ENCODE measurements at places on chromosomes 6 and 20.
A peak's percentile ranks its signal among the peaks of the same experiment; 100 is the strongest.

- DNase-seq, result no peak
Measured at GRCh38 chr6:134421501-134421900, 103.6 kb upstream of the SGK1 start.

- no peak for DNase-seq
Measured at GRCh38 chr20:39429726-39430125, 467.6 kb downstream of the DHX35 start.

- DNase-seq, result peak; percentile 23
Measured at GRCh38 chr6:157667211-157668008, 155.6 kb upstream of the SNX9 start.

GRCh38 chr6:30882204-30882758 lies 2.0 kb upstream of the DDR1 start:
- DNase-seq, result no peak

- DNase-seq, result no peak
Measured at GRCh38 chr6:39197922-39198500, 31.3 kb downstream of the KCNK5 start.

- no peak for DNase-seq
Measured at GRCh38 chr6:3848380-3848779, 793 bp upstream of the FAM50B start.

DNA sequence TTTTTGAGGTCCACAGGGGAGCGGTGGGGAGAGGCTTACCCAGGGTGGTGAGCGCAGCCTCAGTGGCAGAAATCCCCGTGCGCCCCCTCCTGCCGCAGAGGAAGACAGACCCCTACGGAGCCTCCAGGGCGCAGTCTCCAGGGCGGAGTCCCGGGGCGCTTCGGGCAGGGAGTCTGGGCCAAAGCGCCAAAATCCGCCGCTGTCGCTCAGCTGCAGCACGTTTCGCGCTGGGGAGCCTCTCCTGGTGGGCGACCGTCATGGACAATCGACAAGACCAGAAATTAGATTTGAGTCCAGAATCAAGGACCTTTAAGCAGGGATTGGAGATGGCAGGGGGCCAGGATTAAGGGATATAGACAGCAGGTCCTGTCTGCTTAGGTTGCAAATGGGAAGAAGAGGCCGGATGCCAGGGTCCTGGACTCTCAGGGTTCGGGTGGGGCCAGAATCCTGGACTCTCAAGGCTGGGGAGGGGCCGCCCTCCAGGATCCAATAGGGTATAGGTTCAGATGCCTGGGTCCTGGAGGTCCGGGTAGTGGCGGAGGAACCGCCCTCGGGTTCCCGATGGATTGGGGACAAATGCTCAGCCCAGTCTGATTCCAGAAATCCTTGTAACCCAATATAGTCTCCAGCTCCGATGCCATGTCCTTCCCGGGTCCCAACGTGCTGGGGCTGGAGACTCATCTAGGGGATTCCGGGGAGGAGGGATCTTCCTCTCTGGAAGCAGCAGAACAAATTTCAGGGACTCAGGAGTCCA lies 7.9 kb upstream of the HLA-E start:
- DNase-seq, result no peak

- DNase-seq, result no peak
Measured at GRCh38 chr6:144468709-144469108, 183.6 kb downstream of the UTRN start.

DNA sequence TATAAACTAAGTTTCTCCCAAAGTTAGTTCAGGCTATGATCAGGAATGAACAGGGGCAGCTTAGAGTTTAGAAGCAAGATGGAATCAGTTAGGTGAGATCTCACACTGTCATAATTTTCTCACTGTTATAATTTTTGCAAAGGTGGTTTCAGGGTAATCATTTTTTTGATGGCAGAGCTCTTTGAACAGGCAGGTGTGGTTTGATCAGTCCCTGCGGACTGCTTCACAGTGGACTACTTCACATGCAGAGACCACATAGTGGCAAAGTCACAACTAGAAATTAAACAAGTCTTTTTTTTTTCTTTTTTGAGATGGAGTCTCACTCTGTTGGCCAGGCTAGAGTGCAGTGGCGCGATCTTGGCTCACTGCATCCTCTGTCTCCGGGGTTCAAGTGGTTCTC lies 6.8 kb downstream of the MAS1 start:
- no peak for DNase-seq

- DNase-seq, result no peak
Measured at GRCh38 chr6:135331002-135331401, 149.9 kb downstream of the MYB start.

DNA sequence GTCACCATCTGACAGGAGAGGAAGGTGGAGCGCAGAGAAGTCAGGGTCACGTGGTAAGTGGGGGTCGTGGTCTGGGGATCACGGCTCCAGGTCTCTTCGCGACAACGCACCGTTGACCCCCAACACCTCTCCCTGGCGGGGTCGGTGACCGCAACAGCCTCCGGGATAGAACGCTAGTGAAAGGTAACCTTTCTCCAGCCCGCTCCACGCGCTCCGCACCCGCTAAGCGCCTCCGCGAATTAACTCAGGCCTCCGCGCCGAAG lies 600 bp upstream of the SYNJ2 start:
- DNase-seq, result no peak

DNA sequence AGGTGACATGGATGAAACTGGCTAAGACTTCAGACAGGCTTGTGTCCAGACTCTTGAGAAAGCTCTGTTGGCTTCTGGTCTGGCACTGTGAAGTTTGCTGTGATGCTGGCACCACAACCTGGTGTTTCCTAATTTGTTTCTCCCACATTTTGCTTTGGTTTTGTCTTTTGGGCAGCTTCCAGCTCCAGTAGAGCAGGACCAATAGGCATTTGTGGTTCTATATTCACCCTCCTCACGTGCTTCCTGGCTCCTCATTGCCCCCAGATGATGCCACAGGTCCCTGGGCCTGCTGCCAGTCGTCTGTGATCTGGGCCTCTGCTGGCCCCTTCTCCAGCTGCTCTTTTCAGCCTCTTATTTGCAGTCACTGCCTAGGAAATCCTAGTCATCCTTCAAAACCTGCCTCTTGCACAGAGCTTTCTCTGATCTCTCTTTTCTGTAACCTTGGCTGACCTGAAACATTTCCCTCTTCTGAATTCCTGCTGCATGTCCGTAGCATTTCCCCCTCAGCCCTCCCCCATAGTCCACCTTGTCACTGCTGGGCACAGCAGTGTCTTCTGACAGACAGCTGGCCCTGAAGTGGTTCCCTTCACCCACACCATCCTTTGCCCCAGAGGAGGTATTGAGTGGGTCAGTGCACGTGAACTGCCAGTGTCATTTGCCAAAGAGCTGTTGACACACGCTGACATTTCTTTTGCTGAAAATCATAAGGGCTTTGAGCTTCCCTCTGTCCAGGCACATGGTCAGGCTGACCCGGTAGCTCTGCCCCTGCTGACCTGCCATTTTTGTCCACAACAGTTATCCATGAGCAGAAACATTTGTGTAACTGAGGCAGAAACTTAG lies 63.0 kb downstream of the PTPN1 start:
- DNase-seq, result no peak

DNA sequence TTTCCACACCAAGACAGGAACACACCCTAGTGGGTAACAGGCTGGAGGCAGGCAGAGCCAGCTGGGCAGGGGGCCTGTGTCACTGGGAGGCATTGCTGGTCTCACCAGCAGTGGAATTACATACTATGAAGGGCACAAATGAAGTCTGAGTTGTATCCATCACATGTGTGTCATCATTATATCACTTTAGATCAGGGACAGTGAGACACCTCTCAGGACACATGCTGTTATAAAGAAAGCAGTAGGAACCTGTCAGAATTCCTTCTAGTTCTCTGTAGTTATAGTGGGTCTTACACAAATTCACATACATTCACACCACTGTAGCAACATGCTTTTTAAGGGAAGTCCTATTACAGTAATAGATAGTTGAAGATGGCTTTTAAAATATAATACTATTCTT lies 63.5 kb upstream of the FYN start:
- no peak for DNase-seq

- DNase-seq, result no peak
Measured at GRCh38 chr6:143562143-143562542, 50.6 kb upstream of the FUCA2 start.

DNA sequence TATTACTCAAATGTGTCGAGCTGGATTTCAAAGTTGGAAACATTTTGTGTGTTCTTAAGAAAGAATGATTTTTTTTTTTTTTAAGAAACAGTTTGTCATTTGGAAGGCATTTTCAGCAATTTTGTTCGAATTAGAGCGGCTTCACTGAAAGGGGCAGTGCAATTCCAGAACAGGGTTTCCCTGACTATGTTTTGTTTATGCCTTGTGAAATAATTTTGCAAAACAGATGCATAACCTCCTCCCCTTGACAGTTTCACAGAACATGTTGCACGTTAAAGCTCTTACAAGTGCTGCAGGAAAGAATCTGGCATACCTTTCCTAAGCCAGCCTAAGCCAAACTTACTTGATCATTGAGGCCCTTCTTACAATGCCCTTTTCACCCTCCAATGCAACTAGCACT lies 216.0 kb upstream of the SSTR4 start:
- no peak for DNase-seq

DNA sequence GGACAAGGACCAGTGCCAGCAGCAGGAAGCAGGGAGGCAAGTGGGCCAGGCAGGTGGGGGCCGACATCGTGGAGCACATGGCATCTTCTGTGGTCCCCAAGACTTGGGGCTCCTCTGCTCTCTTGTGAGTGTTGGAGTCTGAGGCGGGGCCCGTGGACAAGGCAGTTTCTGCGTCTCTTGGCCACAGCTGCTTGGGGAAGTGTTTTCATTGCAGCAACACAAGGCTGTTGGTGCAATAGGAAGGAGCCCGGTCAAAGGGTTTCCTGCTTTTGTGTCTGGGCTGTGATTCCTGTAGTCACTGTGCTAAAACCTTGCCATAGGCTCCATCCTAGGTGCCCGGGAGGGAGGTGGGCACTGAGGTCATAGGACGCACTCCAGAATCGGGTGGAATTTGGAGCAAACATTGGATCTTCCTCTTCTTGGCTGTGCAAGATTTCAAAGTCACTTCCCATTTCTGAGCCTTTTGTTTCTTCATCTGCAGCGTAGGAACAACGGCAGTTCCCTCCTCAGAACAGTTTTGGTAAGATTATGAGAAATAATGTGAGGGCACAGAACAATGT lies at the start of gene SIRPB2:
TSS of gene SIRPB2 (minus strand) at position 140 of the 560 bp plus-strand sequence. CDS start at position 79, 61 bp downstream.
- DNase-seq, result no peak
